ENCODE measurements at places on chromosomes 3 and 15. TPM values are rescaled to one million over a fixed set of nuclear protein-coding genes. Genes with fewer than 3 reads are reported as not detected.

DNA sequence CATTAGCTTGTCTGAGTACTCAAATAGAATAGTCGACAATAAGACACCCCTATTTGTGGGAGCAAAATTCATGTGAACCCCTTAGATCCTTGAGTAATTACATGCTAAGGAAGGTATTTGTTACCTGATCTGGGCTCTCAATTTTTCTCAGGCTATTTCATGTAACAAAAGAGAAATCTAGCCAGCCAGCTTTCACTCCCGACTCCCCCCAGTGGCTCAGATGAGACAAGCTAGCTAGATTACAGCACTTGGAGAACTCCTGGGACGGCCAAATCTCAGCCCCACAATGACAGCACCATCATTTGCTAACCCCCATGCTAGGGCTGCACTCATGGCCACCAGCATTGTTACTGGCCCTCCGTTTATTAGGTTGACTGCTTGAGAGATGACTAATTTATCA is 41.3 kb downstream of the GLDN start:
- H3K27me3 ChIP-seq = peaks cover 1% of the 10 kb centered on the region
- DNase-seq = no peak
- no peaks in the 10 kb centered on the region for H3K4me1 ChIP-seq
- H3K36me3 ChIP-seq = no peaks in the 10 kb centered on the region
- no peak overlapping the region for H3K27ac ChIP-seq

DNA sequence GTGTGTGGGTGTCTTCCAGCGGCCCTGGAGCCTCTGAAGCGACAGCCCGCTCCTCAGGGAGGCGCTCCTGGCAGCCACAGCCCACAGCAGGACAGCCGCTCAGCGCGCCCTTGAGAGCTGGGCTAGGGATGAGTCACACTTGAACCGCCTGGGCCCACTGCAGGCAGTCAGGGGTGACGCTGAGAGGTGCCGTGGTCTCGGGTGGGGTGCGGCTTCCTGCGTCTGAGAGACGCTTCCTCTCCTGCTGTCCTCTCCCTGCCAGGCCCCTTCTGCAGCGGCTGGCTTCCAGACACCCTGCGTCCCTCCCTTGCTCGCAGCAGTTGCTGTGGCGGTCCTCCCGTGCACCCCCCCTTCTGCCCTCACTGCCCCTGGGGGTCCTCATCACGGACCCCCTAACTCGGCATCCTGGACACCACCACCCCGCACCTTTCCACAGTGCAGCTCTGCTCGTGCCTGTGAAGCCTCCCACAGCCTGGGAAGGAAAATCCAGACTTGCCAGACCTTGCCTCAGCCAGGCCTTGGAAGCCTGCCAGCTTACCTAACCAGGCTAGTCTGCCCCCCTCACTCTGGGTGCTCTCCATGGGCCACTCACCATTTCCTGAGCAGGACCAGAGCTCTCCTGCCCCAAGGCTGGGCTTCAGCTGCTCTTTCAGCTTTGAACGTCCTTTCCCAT is 1.1 kb upstream of the SPTBN5 start:
- H3K36me3 ChIP-seq = peaks cover 4% of the 10 kb centered on the region
- H3K27me3 ChIP-seq = no peaks in the 10 kb centered on the region
- peaks cover 27% of the 10 kb centered on the region for H3K4me1 ChIP-seq
- H3K4me3 ChIP-seq = no peak overlapping the region
- H3K27ac ChIP-seq = peak overlapping the region; percentile 15

- no peak for DNase-seq
- H3K4me3 ChIP-seq = no peak overlapping the region
- H3K27me3 ChIP-seq = no peaks in the 10 kb centered on the region
These were observed 2.9 kb downstream of the NEDD4 start for GRCh38 chr15:55990516-55990915.

- peaks cover 11% of the 10 kb centered on the region for H3K4me1 ChIP-seq
- H3K36me3 ChIP-seq = no peaks in the 10 kb centered on the region
- no peak overlapping the region for H3K4me3 ChIP-seq
- H3K27ac ChIP-seq = no peak overlapping the region
These were observed 52.4 kb upstream of the CMTM8 start for GRCh38 chr3:32186097-32186496.

DNA sequence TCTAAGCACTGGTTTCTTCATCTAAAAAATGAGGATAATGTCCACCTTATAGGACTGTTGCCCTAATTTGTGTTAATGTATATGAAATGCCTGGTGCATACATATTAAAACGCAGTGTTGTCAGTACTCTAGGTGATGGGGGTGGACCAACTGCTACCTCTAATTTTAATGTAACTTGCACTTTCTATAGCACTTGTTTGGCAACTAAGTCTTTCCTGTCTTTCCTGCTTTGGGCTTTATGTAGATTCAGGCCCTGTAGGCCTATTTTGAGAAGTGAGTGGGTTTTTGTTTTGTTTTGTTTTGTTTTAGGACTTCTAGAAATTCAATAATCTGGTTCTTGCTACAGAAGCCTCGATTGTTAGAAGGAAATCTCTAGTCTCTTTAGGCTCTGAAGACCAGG is 21.2 kb downstream of the SLC7A14 start:
- H3K27ac ChIP-seq = peak overlapping the region; percentile 15
- H3K4me1 ChIP-seq = peaks cover 13% of the 10 kb centered on the region
- no peak overlapping the region for H3K4me3 ChIP-seq
- DNase-seq = no peak
- H3K27me3 ChIP-seq = no peaks in the 10 kb centered on the region

DNA sequence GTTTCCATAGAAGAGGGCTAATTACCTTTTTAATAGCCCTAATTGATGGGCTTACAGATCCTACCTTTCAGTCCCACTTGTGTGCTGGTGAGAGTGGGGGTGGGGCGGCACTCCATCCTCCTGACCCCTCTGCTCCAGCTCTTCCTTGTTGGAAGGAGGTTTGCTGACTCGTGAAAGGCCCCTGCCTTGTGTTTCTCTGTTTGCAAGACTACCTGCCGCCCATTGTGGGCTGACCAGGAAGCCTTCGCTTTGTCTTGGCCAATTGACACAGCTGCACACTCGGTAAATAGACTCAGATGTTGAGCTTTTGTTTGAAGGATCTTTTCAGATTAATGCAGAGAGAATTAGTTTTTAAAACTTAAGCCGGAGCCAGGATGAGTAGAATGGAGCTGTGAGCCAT is 197.3 kb upstream of the HES1 start:
- no peak overlapping the region for H3K27ac ChIP-seq
- H3K27me3 ChIP-seq = no peaks in the 10 kb centered on the region
- H3K36me3 ChIP-seq = no peaks in the 10 kb centered on the region

Gene FAM131A
- total RNA-seq = 15.1 TPM

Gene CLDN18
- not detected for total RNA-seq

Gene TGM5
- not detected for total RNA-seq

Gene LOXL1
- total RNA-seq = 69.0 TPM
